ENCODE measurements at places on chromosomes 13 and 19.

- no peaks in the 10 kb centered on the region for H3K27me3 ChIP-seq
- no peak for DNase-seq
- H3K27ac ChIP-seq: no peak overlapping the region
Observed at GRCh38 chr13:55000043-55000442, 1971.4 kb downstream of the OLFM4 start.

DNA sequence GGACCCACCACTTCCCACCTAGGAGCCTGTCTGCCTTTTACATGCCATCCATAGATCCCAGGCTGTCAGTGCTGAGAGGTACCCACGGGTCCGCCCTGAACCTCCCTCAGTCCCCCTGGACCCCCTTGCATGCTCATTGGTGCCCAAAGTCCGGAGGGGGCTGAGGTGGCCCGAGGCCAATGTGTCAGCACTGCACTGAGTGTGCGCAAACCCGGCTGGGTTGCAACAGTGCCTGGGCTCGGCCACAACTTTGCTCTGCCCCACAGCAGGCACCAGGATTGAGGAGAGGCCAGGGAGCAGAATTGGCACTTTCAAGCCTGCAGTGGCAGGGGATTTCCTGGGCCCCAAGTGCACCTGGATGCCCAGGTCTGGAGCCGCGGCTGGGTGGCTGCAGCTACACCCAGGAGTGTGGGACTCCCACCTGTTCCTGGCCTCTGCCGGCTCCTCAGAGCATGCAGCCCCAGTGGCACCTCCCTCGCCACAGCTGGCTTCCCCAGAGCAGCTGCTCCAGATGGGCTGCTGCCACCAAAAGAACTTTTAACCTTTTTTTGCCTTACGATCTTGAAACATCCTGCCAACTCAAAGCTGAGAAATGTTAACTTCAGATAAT lies 837.0 kb downstream of the SLITRK6 start:
- no peaks in the 10 kb centered on the region for H3K36me3 ChIP-seq
- no peaks in the 10 kb centered on the region for H3K4me1 ChIP-seq
- H3K27me3 ChIP-seq: no peaks in the 10 kb centered on the region
- no peak overlapping the region for H3K27ac ChIP-seq

DNA sequence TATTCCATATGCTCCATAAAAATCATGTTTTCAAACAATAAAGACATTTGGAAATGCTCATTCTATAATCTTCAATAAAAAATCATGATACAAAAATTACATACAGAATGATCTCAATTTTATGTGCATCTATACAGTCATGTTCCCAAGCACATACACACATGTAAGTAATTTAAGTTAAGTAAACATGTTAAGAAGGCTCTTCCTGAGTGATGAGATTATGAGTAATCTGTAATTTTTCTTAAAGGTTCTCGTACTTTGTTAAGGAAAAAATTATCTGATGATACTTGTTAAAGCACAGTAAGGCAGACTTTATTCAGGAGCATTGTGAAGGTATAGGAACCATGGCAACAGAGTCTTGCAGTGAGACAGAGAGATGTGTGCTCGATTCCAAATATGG lies 30.0 kb upstream of the DLEU7 start:
- no peaks in the 10 kb centered on the region for H3K4me1 ChIP-seq
- H3K27ac ChIP-seq: no peak overlapping the region
- no peak overlapping the region for H3K4me3 ChIP-seq
- no peaks in the 10 kb centered on the region for H3K27me3 ChIP-seq
- no peak for DNase-seq

GRCh38 chr19:18612772-18613588 lies at the start of gene TMEM59L:
Gene TMEM59L (plus strand): TSS chr19:18612870. CDS start chr19:18612959, 89 bp downstream.
- H3K27ac ChIP-seq: no peak within 1 kb of the TSS
- no peaks in the 10 kb centered on the region for H3K36me3 ChIP-seq
- peak within 1 kb of the TSS; percentile 62 for H3K4me3 ChIP-seq
- H3K4me1 ChIP-seq: peaks cover 29% of the 10 kb centered on the region

DNA sequence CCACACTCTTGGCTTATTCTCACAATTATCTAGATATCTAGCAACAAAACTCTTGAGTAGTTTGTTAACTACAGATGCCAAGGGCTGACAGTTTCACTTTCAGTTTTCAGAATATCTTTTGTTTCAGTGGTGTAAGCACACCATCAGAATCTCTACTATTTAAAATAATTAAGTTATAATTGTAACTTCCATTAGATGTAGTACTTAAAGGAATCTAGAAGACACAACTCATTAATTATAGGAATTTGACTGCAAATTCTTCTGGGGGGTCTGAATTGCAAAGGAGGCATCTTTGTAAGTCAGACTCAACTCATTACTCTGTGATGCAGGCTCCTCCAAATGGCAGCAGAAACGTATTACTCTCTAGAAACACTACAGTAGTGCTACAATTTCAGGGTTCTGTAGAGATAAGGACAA lies 44.9 kb upstream of the USPL1 start:
- peak overlapping the region; percentile 19 for H3K4me3 ChIP-seq
- H3K27me3 ChIP-seq: no peaks in the 10 kb centered on the region
- peaks cover 20% of the 10 kb centered on the region for H3K4me1 ChIP-seq
- no peak for DNase-seq

GRCh38 chr19:41921577-41922576 lies 6.4 kb downstream of the ERFL start:
- no peaks in the 10 kb centered on the region for H3K27me3 ChIP-seq
- no peak overlapping the region for H3K4me3 ChIP-seq
- H3K27ac ChIP-seq: no peak overlapping the region
- no peaks in the 10 kb centered on the region for H3K36me3 ChIP-seq
- DNase-seq: no peak
- H3K4me1 ChIP-seq: no peaks in the 10 kb centered on the region

DNA sequence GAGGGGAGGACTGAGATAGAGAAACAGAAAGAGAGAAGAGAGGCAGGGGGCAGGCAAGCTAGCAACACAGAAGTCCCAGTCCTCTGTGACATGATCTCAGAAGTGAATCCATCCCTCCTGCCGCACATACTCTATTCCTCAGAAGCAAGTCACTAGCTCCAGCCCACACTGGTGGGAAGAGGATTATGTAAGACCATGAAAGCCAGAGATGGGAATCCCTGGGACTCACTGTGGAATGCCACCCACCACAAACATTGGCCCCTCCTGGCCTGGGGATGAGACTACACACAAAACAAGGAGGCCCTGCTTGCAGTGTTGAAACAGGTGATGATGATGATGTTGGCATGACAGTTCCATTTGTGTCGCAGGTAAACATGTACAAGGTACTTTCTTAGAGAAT lies 419.9 kb downstream of the IRS2 start:
- H3K27ac ChIP-seq: no peak overlapping the region
- DNase-seq: no peak
- no peaks in the 10 kb centered on the region for H3K4me1 ChIP-seq
- H3K4me3 ChIP-seq: no peak overlapping the region
- no peaks in the 10 kb centered on the region for H3K27me3 ChIP-seq

DNA sequence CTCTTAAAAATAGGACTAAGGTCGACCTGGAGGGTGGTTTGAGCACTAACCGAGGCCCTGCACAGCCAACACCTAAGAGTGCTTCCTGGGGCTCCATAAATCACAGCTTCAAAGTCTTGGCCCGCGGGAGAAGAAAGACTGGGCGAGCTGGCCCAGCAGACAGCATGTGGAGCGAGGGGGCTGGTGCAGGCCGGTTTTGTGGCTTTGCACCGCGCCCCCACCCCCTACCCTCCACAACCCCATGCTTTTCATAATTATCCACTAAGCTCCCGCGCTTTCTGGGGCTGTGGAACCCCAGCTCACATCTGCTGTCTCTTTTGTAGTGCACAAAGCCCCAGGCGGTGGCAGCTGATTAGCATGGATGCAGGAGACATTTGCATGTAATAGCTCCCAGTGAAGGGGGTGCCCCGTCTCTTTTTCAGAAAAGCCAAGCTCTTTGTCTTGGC lies 17.1 kb downstream of the CARM1 start:
- H3K4me3 ChIP-seq: no peak overlapping the region
- H3K27me3 ChIP-seq: no peaks in the 10 kb centered on the region
- no peaks in the 10 kb centered on the region for H3K4me1 ChIP-seq
- no peak overlapping the region for H3K27ac ChIP-seq

DNA sequence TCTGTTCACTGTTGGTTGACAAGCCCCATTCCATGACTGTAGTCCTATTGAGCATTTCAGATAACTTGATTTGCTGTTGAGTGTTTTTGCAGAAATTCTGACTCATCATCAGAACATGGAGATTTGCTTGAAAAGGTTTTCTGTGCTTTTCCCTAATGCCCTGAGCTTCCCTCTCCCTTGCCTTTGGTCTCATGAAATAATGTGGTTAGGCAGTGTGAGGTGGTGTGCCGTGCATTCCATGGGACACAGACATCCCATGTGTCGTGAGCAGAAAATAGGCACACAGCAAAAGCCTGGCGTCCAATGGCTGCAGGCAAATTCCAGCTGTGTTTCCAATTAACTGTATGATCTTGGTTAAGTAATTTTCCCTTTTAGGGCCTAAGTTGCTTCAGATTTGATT lies 197.4 kb downstream of the DLEU7 start:
- no peak overlapping the region for H3K4me3 ChIP-seq
- no peak overlapping the region for H3K27ac ChIP-seq
- DNase-seq: no peak

DNA sequence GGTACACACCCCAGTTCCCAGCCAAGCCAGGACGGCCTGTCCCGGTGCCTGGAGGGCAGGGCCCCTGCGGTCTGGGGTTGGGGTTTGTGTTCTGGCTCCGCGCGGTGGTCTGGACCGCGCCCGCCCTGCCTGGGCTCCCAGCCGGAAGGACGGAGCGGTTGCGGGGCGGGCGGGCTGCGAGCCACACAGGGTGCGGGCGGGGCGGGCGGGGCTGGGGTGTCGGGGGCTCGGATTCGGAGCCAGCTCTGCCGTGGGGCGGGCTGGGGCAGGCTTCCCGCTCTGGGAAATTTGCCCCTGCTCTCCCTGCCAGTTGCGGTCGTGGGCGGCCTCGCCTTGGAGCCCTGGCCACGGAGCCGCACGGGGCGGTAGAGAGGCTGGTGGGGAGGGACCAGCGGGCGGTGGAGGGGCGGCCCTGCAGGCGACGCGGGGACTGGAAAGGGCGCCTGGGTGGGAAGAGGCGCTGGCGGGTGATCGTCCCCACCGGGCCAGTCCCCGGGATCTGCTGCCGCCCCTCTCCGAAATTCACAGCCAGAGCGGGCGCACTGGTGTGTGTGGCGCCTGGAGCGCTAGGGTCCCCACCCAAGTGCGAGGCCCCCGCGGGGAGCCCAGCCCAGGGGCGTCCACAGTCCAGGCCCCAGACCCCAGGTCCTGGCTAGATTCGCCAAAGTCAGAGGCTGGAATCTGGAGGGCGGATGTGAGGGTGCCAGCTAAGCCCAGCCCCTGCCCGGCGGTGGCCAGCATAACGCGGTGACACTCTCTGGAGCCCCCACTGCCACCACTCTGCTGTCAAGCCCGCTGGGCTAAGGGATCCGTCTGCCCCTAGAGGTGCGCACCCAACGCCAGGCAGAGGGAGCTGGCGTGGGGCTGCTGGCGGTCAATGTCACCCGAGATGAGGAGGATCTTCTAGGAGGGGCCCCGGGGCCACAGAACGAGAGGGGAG lies 11.0 kb upstream of the ZNF492 start:
- no peaks in the 10 kb centered on the region for H3K4me1 ChIP-seq
- H3K36me3 ChIP-seq: no peaks in the 10 kb centered on the region

DNA sequence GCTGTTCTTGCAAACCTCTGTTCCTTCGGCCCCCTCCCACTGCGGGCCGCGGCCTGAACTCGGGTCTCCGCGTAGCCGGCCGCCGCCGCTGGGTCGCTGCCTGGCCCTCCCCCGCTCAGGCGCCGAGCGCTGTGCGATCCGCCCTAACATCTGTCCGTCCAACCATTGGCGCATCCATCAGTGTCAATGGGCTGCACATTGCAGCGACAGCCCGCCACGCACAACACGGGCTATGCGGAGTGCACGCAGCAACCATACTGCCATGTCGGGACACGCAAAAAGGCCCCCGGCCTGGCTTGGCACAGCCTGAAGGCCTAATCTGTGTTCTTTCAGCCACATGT lies 2.6 kb upstream of the TSHZ3 start:
- no peak for DNase-seq
- H3K4me3 ChIP-seq: peak overlapping the region; percentile 63
- no peaks in the 10 kb centered on the region for H3K36me3 ChIP-seq
- H3K4me1 ChIP-seq: peaks cover 51% of the 10 kb centered on the region

All from effector memory CD4-positive, alpha-beta T cell (primary cell).